ENCODE measurements at places on chromosomes 5 and 9.

GRCh38 chr9:130940027-130940549, 1.0 kb upstream of the FIBCD1 start:
- no peak for DNase-seq

- DNase-seq: no peak
These were observed 349.3 kb downstream of the RAB3C start for GRCh38 chr5:58932057-58932612.

- DNase-seq: no peak
These were observed 732 bp downstream of the GBGT1 start for GRCh38 chr9:133162861-133163503.

DNA sequence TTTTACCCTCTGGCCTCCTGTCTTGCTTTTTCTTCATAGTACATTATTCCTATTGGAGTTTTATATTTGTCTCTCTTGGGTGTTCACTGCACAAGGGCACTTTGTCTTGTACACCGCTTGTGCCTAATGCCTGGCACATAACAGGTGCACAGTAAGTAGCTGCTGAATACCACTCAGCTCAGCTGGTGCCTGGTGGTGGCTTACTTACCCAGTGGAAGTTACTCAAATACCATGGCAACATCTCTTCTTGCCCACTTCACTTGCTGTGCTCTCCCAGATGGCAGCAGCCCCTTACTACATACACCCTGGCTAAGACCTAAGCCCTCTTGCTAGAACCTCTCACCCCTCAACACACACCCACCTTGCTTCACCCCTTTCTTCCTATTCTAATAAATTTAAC, 11.3 kb upstream of the SKP1 start:
- DNase-seq: no peak

DNA sequence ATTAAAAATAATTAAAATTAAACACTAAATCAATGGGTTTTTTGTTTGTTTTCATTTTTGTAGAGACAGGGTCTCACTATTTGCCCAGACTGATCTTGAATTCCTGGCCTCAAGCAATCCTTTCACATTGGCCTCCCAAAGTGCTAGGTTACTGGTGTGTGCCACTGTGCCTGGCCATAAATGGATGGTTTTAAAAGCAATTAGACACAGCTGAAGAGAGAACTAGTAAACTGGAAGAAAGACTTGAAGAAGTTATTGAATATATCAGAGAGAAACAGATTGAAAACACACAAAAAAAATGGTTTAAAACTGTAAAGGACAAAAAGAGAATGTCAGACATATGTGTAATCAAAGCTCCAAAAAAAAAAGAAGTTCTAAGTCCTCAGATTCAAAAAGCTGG, 83.0 kb downstream of the DENND1A start:
- no peak for DNase-seq

Measured in SIG-M5 (cell line).